GM23338 (cell line): ENCODE measurements at places on chromosomes 11 and 22. TPM values are rescaled to one million over a fixed set of nuclear protein-coding genes. Genes with fewer than 3 reads are reported as not detected.

DNA sequence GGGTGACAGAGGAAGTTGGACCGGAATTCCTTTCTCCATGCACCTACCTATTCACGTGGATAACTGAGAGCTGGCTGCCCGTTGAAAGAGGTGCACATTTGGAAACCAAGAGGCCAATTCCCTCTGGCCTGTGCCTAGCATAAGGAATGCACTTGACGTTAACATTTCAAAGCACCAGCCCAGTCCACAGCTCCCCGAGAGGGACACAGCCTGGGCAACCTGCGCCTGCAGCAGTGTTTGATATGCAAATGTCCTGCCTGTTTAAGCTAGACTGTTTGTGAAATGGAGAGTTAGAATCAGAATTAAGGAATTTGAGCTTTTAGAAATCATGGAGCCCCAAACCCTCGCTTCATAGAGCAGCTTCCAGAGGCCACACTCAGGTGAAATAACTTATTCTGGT lies 126.1 kb downstream of the DSCAML1 start:
- no peak overlapping the region for H3K27ac ChIP-seq
- peaks cover 21% of the 10 kb centered on the region for H3K4me1 ChIP-seq
- H3K36me3 ChIP-seq = no peaks in the 10 kb centered on the region
- no peak overlapping the region for H3K4me3 ChIP-seq
- peak; percentile 78 for DNase-seq
- H3K27me3 ChIP-seq = no peaks in the 10 kb centered on the region

GRCh38 chr22:31275576-31275975 lies 16.7 kb downstream of the PIK3IP1 start:
- H3K27ac ChIP-seq = no peak overlapping the region
- H3K4me3 ChIP-seq = no peak overlapping the region
- H3K36me3 ChIP-seq = peaks cover 23% of the 10 kb centered on the region
- H3K4me1 ChIP-seq = no peaks in the 10 kb centered on the region
- no peak for DNase-seq
- no peaks in the 10 kb centered on the region for H3K27me3 ChIP-seq

- peaks cover 47% of the 10 kb centered on the region for H3K27me3 ChIP-seq
- peak within 1 kb of the TSS; percentile 66 for H3K4me3 ChIP-seq
- peak; percentile 76 for DNase-seq
- peaks cover 12% of the 10 kb centered on the region; the same call in 1 of the 2 replicates for H3K4me1 ChIP-seq
- no peaks in the 10 kb centered on the region for H3K36me3 ChIP-seq
Observed at GRCh38 chr22:18110194-18110953, at the start of gene TUBA8. TSS of gene TUBA8 (plus strand) at chr22:18110809. CDS start at chr22:18110866, 57 bp downstream.

DNA sequence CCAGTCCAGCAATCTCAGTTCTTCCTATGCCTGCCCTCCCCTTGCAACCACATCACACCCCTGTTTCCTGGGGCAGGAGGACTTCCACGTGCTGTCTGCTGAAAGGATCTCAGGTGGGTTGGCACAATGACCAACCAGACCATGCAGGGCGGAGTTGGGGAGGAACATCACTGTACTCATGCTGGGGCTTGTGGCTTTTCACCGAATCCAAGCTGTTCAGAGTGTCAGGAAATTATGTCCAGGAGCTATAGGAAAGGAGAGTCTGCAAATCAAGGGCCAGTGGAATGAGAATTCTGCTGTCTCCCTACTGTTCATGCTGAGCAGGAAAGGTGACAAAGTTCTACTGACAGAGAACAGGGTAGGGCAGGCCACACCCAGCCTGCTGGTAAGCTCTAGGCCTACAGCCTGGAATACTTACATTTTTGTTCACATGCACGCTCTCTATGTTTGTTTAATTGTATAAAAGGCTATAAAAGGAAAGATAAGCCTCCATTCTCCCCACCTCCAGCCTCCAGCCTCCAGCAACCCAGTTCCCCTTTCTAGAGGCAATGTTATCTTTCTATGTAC lies 1.7 kb upstream of the PLAAT2 start:
- no peak for DNase-seq
- no peaks in the 10 kb centered on the region for H3K27me3 ChIP-seq
- H3K36me3 ChIP-seq = no peaks in the 10 kb centered on the region

- H3K4me1 ChIP-seq = no peaks in the 10 kb centered on the region
- no peaks in the 10 kb centered on the region for H3K27me3 ChIP-seq
- H3K27ac ChIP-seq = no peak overlapping the region
- DNase-seq = no peak
Observed at GRCh38 chr22:32693102-32693501, 108.4 kb upstream of the TIMP3 start.

GRCh38 chr11:57805780-57806179 lies 44.2 kb downstream of the CTNND1 start:
- H3K27me3 ChIP-seq = no peaks in the 10 kb centered on the region
- DNase-seq = no peak
- H3K36me3 ChIP-seq = peaks cover 83% of the 10 kb centered on the region
- H3K27ac ChIP-seq = no peak overlapping the region
- no peaks in the 10 kb centered on the region for H3K4me1 ChIP-seq
- no peak overlapping the region for H3K4me3 ChIP-seq

GRCh38 chr22:27213294-27213693 lies 555.9 kb downstream of the MIAT start:
- no peaks in the 10 kb centered on the region for H3K27me3 ChIP-seq
- H3K27ac ChIP-seq = no peak overlapping the region
- no peak overlapping the region for H3K4me3 ChIP-seq
- H3K36me3 ChIP-seq = no peaks in the 10 kb centered on the region

DNA sequence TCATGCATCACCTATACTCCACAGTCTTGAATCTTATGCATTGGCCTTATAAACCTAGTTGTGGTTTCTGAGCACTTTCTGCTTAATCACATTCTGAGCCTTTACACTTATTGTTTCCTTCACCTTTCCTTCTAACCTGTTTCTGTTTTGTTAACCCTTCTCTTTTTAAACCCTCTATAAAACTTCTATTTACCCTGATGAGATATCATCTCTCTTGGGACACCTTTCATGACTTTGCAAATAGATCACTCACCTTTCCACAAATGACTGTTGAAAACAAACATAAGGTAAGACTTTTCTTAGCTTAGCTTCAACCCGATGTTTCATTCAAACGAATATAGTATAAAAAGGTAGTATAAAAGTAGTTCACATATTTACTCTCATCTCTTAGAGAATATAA lies 483.6 kb downstream of the FAM181B start:
- no peaks in the 10 kb centered on the region for H3K36me3 ChIP-seq
- H3K27me3 ChIP-seq = no peaks in the 10 kb centered on the region
- H3K4me3 ChIP-seq = no peak overlapping the region
- no peak for DNase-seq
- no peak overlapping the region for H3K27ac ChIP-seq

DNA sequence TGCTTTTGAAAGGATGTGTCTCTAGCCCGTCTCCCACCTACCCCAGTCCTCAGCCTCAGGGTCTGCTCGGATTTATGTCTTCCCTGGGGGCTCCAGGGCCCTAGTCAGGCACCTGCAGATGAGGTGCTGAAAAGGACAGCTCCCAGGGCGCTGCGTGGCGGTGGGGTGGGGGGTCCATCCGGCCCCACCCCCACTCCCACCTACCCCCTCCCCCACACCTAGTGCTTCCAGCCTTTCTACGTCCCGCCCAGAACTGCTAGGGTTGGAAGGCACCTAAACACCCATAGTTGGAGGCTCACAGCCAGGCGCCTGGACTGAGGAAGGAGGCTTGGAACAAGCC lies 1.4 kb upstream of the ROBO3 start:
- peak; percentile 51 for DNase-seq
- peaks cover 17% of the 10 kb centered on the region; the same call in 1 of the 2 replicates for H3K4me1 ChIP-seq
- no peaks in the 10 kb centered on the region for H3K36me3 ChIP-seq
- H3K27ac ChIP-seq = no peak overlapping the region
- peaks cover 100% of the 10 kb centered on the region for H3K27me3 ChIP-seq

DNA sequence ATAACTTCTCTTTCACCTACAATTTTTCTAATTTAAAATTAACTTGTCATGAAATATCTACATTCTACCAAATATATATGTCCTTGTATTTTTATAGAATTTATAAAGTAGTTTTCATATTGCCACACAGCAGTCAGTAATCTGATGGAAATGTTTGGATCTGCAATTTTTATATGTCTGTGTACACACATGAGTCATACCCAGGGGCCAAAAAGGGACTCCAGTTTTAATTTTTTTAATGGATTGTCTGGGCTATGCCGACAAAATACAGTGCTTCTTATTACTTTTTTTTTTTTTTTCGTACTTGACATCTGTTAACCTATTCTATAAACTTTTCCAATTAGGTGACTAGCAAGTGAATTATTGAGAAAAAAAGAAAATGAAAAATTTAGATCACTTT lies 6.3 kb downstream of the GUCY1A2 start:
- H3K4me1 ChIP-seq = peaks cover 5% of the 10 kb centered on the region
- H3K27ac ChIP-seq = no peak overlapping the region
- H3K27me3 ChIP-seq = peaks cover 11% of the 10 kb centered on the region; the same call in 1 of the 2 replicates
- H3K4me3 ChIP-seq = no peak overlapping the region
- DNase-seq = no peak

- no peak overlapping the region for H3K27ac ChIP-seq
- H3K36me3 ChIP-seq = no peaks in the 10 kb centered on the region
- DNase-seq = no peak
- no peaks in the 10 kb centered on the region for H3K4me1 ChIP-seq
- H3K4me3 ChIP-seq = no peak overlapping the region
- H3K27me3 ChIP-seq = no peaks in the 10 kb centered on the region
Observed at GRCh38 chr22:26205494-26205893, 36.2 kb downstream of the SEZ6L start.

- no peak for DNase-seq
- H3K36me3 ChIP-seq = no peaks in the 10 kb centered on the region
- H3K27ac ChIP-seq = no peak overlapping the region
Observed at GRCh38 chr11:129721685-129722084, 94.0 kb upstream of the TMEM45B start.

DNA sequence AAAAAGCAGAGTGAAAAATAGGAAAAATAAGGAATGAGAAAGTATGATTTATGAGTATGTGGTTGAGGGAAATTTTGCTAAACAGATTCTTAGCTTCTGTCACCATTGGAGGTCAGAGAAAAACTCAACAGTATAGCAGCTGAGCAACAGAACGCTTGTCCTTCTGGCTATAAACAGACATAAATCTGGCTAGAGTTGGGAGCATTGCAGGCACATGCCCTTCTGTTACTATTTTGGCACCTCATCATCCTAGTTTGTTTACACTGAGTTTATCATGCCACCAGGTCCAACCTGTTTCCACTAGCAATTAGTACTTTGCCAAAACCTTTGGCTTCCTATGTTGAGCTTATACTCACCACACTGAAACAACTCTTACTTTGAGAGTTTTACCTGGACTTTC lies 6.9 kb downstream of the UBE4A start:
- no peaks in the 10 kb centered on the region for H3K27me3 ChIP-seq
- H3K4me3 ChIP-seq = no peak overlapping the region
- no peak overlapping the region for H3K27ac ChIP-seq
- H3K36me3 ChIP-seq = peaks cover 25% of the 10 kb centered on the region

GRCh38 chr11:115302946-115303703 lies 201.1 kb downstream of the CADM1 start:
- H3K27ac ChIP-seq = no peak overlapping the region
- no peaks in the 10 kb centered on the region for H3K4me1 ChIP-seq
- no peak overlapping the region for H3K4me3 ChIP-seq
- H3K27me3 ChIP-seq = no peaks in the 10 kb centered on the region
- DNase-seq = no peak

DNA sequence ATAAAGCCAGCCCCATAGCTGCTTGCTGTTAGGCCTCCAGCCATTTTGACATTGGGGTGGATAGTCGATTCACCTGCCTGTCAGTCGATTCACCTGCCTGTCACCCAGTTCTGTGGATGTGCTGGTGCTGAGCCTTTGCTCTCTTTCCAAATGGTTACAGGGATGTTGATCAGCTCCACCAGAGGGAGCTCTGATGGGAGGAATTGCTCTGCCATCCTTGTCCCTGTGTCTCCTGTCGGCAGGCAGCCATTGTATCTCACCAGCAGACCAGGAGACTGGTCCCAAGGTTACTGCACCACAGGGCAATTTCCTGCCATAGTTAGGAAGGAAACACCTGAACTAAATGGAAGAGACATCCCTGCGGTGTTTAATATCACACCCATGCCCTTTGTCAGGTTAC lies 6.1 kb downstream of the MPEG1 start:
- peaks cover 4% of the 10 kb centered on the region; the same call in 1 of the 2 replicates for H3K4me1 ChIP-seq
- H3K27ac ChIP-seq = no peak overlapping the region
- peak; percentile 73 for DNase-seq
- H3K27me3 ChIP-seq = no peaks in the 10 kb centered on the region

DNA sequence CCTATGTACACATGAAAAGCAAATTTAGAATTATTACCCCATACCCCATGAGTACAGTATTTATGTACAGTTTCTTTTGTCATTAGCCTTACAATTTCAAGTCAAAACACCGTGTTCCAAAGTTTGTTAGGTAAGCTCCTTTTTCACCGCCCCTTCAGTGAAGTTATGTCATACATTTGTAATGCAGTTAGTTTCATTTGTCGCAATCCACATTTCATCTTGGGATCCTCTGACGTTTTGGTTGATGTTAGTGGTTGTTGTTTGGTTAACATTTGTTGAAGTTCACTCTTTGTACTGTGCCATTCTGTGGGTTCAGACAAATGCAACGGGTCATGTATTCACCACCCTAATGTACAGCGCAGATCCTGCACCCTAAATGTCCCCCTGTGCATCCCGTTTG lies 45.2 kb downstream of the ARHGEF12 start:
- peaks cover 20% of the 10 kb centered on the region for H3K4me1 ChIP-seq
- H3K4me3 ChIP-seq = no peak overlapping the region
- H3K36me3 ChIP-seq = 0 out of 2 replicates have a peak, but pooled peaks cover 5% of the 10 kb centered on the region
- H3K27me3 ChIP-seq = no peaks in the 10 kb centered on the region
- no peak overlapping the region for H3K27ac ChIP-seq

- no peaks in the 10 kb centered on the region for H3K4me1 ChIP-seq
- H3K4me3 ChIP-seq = no peak overlapping the region
- no peaks in the 10 kb centered on the region for H3K27me3 ChIP-seq
- DNase-seq = no peak
Observed at GRCh38 chr22:47996446-47996857, 1234.0 kb downstream of the TBC1D22A start.

GRCh38 chr11:34860518-34860917 lies 55.7 kb downstream of the APIP start:
- 0 out of 2 replicates have a peak, but pooled peaks cover 1% of the 10 kb centered on the region for H3K4me1 ChIP-seq
- no peaks in the 10 kb centered on the region for H3K36me3 ChIP-seq
- no peak overlapping the region for H3K4me3 ChIP-seq
- no peak for DNase-seq
- no peaks in the 10 kb centered on the region for H3K27me3 ChIP-seq

The PATE4 gene
- not detected in 2 replicates for total RNA-seq

The C11orf21 gene
- not detected in 2 replicates for total RNA-seq

The GAB2 gene
- total RNA-seq = 6.9 and 10.8 TPM in 2 replicates

The CHRM4 gene
- total RNA-seq = 0.93 and 0.97 TPM in 2 replicates

The MS4A3 gene
- total RNA-seq = not detected in 2 replicates

The MUC15 gene
- not detected in 2 replicates for total RNA-seq

The SLC25A45 gene
- total RNA-seq = 0.10 and 0.35 TPM in 2 replicates

The SYCE3 gene
- total RNA-seq = not detected in 2 replicates

The CYP2D6 gene
- total RNA-seq = 0.27 and 1.3 TPM in 2 replicates

The CRYAB gene
- total RNA-seq = 6.1 and 6.8 TPM in 2 replicates

The SHANK2 gene
- total RNA-seq = 73.1 and 81.4 TPM in 2 replicates
